ENCODE measurements at places on chromosomes 6 and 20.

- no peak for DNase-seq
Measured at GRCh38 chr20:32062776-32063170, 10.7 kb downstream of the HCK start.

GRCh38 chr6:137496368-137496767, 2.2 kb upstream of the OLIG3 start:
- no peak for DNase-seq

GRCh38 chr6:3776881-3777507, 25.5 kb upstream of the PXDC1 start:
- DNase-seq: no peak

- DNase-seq: no peak
Measured at GRCh38 chr20:36093025-36093803, 61.3 kb upstream of the EPB41L1 start.

DNA sequence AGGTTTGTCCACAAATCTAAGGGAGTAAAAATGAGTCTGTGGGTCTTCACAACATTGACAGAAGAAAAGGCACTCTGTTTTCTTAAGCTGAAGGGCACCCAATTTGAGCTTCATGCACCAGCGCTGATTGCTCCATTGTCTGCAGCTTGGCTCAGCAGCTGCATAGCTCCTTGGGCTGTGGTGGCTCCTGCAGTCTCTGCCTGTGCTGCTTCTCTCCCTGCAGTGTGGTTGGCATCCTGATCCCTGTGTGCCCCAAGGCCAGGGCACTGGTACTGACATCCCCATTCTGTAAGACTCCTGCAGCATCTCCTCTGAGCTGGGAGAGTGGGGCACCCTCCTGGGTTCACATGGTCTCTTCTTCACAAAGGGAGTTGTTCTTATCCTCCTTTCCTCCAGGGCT, 83.2 kb upstream of the B3GAT2 start:
- no peak for DNase-seq

DNA sequence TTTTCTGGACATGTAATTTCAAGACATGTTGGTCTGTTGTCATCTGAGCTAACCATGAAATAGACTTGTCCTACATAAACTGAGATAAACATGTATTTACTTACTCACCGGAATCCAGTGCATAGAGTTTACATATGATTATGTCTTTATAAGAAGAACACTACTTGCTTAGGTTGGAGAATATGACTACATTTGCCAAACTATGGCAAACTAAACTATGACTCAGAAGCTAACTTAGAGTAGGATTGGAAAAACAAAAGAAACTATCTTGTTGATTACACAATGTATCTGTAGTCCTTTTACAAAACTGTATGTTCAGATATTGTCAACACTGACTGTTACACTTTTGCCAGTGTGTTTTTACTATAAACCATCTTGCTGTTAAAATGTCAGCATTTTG, 113.3 kb downstream of the CRYBG1 start:
- no peak for DNase-seq

DNA sequence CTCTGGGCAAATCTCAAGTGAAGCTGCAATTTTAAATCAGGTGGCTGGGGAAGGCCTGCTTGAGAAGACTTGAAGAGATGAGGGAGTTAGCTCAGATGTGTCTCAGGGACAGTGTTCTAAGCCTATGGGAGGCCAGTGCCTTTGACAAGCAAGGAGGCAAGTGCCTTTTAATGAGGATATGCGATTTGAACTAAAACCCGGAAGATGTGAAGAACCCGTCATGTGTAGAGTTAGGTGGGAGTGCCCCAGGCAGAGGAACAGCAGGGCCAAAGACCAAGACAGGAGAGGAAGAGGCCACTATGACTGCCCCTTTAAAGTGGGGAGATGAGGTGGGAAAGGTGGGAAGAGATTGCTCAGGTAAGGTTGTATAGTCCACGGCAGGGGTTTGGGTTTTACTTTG, 71.9 kb downstream of the SLX4IP start:
- DNase-seq: no peak

DNA sequence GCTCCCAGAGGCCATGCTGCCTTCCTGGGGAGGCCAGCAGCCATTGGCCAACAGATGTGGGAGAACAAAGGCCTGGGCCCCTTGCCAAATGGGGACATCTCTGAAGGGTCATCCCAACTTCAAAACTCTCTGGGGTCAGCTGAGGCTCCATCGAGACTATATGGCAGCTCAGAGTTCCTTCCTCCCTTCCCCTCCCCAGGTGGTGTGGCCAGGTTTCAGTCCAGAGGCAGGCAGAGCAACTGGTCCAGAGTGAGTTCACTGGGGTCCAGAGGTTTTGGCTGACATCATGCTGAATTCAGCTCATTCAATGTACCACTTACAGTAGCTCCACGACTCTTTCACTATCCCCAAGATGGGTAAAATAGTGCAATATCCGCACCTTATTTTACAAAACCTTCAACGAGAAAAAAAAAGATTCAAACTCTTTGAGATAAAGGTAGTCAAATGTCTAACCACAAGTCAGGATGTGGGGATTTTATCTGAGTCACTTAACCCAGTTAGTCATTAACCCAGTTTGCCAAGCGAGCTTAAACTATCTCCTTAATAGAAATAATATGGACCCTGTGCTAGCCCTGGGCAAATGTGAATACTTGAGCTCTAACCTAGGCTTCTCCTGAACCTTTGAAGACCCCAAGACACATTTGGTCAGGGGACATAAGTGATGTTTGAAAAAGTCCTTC, 108.4 kb upstream of the PLEKHG1 start:
- DNase-seq: peak; percentile 11

DNA sequence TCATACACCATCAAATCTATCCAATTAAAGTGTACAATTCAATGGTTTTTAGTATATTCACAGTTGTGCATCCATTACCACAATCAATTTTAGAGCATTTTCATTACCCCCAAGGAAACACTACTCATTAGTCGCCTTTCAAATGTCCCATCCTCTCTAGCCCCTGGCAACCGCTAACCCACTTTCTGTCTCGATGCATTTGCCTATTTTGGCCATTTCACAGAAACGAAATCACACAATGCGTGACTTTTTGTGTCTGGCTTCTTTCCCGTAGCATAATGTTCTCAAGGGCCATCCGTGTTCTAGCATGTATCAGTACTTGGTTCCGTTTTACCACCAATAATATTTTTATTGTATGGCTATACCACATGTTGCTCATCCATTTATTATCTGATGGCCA, 51.7 kb downstream of the PPP1R3G start:
- no peak for DNase-seq

- no peak for DNase-seq
Measured at GRCh38 chr20:5667705-5668528, 82.3 kb upstream of the SHLD1 start.

GRCh38 chr6:79173378-79173777, 61.1 kb downstream of the HMGN3 start:
- no peak for DNase-seq

GRCh38 chr20:59027741-59028320, 4.3 kb downstream of the ATP5F1E start:
- DNase-seq: no peak

- DNase-seq: no peak
Measured at GRCh38 chr6:162154001-162154400, 573.6 kb downstream of the PRKN start.

DNA sequence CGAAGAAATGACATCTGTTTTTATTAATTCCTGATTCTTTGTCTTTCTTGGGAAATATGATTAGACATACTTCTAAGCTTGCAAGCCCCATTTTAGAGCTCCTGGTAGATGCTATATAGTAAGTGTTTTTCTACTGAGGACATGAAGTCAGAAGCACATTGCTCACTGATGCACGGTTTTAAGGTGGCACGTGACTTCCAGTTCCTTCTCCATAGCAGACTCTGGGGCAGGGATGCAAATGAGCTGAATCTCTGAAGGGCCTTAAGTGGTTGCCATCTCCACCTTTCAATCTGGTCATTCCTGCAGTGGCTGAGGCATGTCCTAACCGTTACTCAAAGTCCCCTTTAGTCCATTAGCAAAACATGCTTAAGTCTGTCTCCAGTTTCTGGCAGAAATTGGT, 421.2 kb upstream of the HTR1E start:
- no peak for DNase-seq

- no peak for DNase-seq
Measured at GRCh38 chr6:158848490-158848895, 29.3 kb upstream of the EZR start.

DNA sequence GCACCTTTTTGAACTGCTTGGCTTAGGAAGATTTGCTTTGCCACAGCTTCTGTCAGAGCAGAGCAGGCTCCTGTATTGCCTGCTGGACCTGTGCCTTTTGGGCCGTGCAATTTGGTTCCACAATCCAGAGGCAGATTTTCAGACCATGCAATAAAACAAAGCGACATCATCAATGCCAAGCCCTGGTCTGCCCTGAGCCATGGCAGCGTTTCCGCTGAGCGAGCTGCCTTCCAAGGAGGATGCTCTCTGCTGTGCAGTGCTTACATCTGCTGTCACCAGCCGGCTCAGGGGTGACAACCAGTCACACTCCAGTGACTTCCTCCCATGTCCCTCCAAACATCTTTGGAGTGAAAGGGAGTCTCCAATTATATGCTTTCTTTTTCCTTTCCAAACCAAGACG, 282.2 kb downstream of the CDH26 start:
- no peak for DNase-seq

DNA sequence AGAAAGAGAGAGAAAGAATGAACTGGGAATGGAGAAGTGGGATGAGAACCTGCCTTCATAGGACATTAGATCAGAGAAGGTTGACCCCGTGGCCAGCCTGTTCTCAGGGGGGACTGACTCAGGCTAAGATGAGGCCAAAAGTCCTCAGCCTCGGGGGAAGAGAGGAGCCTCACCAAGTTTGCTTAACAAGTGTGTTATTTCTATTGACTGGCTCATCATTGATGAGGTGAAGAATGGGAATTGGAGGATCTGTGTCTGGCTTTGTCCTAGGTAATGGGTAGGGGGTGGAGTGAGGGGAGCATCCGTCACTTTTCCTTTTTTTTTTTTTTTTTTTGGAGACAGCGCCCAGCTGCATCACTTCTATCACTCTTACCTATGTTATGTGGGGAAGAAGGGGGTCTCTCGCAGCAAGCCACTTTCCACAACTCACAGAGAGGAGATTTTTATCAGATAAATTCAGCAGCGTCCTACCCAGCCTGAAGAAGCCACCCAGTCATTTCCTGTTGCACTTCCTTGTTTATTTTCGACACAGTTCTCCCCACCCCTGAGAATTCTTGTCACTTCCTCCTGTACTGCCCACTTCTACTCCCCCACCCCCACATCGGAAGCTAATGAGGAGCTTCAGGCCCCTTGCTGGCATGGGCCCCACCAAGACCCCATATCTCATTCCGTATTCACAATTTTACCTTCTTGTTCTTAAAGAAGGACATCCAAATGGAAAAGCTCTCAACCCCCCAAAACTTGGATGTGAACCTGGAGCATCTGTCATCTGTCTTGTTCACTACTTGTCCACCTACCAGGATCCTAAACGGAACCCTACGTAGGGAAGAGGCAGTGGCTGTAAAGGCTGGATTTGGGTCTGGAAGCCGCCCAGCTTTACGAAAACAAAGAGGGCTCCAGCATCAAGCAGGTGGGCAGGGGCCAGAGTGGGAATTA, 2.8 kb upstream of the RNASET2 start:
- no peak for DNase-seq

DNA sequence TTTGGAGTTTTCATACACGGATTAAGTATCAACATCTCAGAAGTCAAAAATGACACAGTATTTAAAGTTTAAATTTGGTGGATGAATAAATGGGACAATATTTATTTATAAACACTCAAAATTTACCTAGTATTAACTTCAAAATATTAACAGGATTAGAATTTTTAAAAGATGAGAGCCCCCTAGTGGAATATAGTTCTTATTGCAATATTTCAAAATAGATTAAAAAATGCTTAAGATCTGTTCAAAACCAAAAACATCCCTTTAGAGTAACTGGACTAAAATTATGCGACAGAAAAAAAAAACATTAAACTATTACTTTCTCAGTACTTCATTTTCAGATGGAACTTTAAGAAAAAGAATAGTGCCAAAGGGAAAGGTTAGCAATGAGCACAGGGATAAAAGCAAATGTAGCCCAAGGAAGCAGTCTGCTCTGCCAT, 56.6 kb downstream of the SNX14 start:
- no peak for DNase-seq

- DNase-seq: no peak
Measured at GRCh38 chr6:163226181-163226835, 188.2 kb upstream of the QKI start.

- no peak for DNase-seq
Measured at GRCh38 chr20:41248368-41249024, 69.0 kb downstream of the ZHX3 start.

DNA sequence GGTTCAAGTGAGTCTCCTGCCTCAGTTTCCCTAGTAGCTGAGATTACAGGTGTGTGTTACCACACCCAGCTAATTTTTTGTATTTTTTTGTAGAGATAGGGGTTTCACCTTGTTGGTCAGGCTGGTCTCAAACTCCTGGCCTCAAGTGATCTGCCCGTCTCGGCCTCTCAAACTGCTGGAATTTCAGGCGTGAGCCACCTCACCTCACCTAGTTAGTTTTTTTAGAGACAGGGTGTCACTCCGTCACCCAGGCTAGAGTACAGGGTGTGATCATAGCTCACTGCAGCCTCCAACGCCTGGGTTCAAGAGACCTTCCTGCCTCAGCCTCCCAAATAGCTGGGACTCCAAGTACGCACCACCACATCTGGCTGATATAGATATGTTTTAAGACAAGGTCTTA, 22.9 kb downstream of the SYTL3 start:
- DNase-seq: no peak

DNA sequence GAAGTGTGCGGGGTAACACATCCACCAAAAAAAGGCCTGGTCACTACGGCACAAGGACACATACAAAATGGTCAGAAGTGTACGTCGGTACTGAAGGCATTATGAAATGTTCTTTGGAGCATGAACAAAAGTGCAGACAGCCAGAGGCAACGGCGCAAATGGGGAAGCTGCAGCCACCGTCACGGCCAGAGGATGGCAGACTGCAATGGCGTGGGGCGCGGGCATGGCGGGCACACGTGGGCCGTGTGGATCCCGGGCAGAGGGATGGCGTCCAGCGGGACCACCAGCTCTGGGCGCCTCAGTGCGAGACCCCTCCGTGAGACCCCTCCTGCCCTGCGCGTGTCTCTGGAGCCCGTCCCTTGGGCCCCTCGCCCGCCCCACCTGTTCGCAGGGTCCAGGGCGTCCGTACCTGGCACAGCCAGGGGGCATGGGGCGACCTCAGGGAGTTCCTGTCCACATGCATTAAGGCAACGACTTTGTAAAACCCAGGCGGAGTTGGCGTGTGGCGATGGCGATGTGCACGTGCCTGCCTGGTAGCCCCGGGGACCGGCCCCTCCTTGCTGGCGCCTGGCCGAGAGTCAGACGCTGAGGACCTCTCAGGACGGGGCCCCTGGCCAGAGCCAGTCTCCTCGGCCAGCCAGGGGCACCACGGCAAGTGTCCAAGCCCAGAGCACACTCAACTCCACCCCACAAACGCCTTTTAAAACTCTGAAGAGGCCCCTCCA, 39.5 kb upstream of the CHRNA4 start:
- no peak for DNase-seq

DNA sequence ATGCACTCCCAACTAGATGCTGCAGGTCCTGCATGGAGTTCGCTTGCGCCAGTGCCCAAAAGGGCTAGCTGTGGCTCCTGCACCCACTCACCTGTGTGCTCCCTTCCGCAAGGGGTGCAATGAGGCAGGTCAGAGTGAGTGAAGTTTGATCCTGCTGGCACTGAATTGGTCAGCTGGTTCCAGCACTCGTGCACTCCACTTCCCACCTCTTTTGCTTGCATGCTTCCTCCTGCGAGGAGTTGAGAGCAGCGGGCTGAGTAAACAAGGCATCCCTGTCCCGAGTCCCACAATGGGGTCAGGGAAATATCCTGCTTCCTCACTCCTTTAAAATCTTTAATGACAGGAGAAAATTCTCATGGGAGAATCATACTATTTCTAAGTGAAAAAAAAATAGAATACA, 86.2 kb downstream of the LCA5 start:
- no peak for DNase-seq

- DNase-seq: no peak
Measured at GRCh38 chr6:147448775-147449174, 59.7 kb upstream of the SAMD5 start.
